ENCODE measurements at places on chromosomes 16 and 17.

DNA sequence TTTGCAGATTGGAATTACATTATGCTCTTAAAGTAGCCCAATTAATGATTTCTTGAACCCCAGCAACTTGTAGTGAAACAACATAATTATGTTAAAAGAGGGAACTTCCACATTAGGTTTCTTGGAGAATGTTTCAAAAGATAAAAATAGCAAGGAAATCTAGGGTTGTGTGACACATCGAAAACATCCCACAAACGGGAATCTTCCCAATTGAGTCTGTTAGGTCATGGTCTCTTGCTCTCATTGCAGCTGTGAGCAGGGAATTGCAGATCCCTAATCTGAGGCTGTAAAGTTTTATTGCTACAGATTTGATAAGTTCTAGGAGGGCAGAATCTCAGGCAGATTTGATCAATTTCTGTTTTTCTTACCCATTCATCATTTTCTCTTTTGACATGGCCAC lies 6.7 kb upstream of the LPO start:
- no peak for DNase-seq

DNA sequence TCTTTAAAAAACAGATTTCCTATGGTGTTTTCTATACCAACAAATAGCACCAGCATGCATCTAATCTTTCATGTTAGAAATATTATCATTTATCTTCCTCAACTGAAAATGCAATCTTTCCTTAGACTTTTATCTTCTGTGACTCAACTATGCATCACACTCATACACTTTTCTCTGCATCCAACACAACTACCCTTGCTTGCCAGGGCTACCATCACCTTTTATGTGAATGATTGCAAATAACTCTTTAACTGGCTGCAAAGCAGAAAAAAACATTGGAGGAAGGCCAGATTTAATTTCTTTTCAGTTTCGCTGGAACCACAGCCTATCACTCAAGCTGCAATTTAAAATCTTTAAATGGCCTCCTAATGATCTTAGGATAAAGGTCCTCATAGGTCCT lies 212.9 kb downstream of the CDH8 start:
- DNase-seq: no peak

DNA sequence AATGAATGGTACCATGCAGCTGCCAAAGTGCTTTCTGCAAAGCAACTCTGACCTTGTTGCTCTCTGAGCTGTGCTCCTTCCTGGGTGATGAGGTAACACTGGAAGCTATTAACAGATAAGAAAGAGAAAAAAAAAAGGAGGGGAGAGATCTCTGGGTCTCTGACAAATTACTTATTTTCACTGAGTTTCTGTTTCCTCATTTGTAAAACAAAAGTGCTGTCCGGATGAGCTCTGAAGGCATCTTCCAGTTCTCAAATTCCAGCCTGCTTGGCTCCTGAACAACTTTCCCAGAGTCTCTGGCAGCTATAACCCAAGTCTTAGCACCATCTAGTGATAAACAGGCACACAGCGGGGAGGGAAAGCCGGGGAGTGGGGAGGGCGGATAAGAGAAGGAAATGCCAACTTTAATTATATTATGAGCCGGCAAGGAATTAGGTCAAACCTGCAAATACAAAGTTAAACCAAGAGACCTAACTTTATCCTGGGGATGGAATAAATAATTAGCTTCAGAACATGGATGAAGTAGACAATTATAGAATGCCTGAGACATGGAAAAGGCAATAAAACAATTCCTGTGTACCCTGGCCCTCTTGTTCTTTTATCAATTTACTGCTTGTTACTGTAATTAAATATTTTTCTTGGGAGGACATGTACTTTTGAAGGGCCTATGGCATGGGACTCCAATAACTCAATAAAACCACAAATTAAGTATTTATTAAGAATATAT lies 61.3 kb upstream of the KIFC3 start:
- DNase-seq: no peak

DNA sequence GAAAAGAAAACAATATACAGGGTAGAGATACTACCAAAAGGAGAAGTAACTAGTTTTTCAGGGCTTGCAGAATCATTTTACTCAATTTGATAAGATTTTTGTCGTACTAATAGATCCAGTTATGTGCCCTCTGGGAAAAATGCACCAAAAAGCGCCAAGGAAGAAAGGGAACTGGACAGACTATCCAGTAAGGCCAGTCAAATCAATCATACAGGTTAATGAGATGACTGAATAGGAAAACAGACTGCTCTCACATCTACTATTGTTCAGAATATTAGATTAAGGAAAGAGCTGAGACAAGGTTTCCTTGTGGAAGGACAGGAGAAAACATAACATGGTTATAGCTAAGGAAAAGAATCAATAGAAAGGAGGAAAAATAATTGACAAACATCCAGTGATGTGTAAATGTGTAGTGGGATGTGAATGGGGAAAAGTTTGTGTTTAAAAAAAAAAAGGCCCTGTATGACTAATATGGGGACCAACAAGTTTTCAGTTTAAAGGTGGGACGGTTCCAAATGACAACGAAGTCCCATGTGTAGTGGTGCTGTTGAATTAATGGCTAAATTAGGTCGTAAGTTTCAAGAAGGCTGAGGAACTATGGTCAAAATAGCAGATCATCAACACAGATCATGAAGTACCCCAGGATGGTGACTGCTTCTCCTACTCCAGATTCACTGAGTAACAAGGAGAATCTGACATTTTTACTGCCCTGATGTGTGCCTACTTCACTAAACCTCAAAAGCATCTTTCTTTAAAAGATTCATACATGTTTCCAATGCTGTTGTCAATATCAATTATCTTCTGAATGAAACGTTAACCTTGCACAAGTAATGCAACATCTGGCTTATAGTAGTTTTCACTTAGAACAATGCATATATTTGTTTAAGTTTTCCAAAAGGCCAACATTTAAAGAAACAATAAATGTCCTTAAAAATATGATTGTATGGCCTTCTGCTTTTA lies 40.7 kb downstream of the BRIP1 start:
- no peak for DNase-seq

DNA sequence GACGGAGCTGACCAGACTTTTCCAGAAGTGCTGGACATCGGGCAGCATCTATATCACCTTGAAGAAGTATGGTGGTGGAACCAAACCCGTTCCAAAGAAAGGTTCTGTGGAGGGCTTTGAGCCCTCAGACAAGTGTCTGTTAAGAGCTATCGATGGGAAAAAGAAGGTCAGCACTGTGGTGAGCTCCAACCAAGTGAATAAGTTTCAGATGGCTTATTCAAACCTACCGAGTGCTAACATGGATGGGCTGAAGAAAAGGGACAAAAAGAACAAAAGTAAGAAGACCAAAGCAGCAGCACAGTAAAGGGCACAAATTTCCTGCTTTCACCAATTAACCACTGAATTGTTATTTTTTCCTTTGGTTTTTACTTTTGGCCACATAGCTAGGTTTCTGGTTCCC lies 6.9 kb downstream of the KAT7 start:
- DNase-seq: no peak

GRCh38 chr16:85490407-85491057 lies 122.6 kb upstream of the GSE1 start:
- DNase-seq: no peak

DNA sequence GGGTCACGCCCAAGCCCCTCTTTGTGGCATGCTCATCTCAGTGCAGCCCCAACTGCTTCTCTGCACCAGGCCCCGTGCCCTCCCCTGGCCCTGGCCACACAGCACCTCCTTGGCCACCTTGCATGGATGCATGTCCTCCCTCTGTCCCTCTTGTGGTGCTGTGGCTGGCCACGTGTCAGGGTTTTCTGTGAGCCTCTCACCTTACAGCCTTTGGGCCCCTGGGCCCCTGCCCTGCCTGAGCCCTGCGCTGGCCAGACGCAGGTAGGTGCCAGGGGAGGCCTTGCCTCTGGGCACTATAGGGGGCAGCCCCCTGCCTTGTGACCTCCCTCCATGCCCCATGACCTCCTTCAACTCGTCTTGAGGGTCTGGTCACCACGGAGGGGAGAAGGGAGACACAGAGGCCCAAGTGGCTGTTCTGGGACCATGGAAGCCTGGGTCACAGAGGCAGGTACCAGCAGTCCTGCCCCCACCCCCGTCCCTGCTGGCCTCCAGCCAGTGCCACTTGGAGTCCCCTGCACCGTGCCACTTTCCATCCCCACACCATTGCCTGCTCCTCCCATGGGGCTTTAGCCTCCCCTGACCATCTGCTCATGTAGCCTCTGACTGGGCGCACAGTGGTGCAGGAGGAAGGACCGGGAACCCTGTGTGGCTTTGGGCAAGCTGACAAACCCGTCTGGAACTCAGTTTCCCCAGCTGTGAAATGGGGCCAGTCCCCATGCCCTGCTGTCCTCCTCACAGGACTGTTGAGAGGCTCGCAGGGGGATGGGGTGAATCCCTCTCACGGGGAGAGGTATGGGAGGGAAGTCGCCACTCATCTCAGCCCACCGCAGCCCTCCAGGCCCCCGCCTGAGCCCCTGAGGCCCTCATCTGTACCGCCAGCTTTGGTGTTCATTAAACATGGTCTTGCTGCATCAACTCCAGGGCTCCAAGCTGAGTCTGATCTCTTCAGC lies 11.5 kb upstream of the ATP6V0C start:
- no peak for DNase-seq

DNA sequence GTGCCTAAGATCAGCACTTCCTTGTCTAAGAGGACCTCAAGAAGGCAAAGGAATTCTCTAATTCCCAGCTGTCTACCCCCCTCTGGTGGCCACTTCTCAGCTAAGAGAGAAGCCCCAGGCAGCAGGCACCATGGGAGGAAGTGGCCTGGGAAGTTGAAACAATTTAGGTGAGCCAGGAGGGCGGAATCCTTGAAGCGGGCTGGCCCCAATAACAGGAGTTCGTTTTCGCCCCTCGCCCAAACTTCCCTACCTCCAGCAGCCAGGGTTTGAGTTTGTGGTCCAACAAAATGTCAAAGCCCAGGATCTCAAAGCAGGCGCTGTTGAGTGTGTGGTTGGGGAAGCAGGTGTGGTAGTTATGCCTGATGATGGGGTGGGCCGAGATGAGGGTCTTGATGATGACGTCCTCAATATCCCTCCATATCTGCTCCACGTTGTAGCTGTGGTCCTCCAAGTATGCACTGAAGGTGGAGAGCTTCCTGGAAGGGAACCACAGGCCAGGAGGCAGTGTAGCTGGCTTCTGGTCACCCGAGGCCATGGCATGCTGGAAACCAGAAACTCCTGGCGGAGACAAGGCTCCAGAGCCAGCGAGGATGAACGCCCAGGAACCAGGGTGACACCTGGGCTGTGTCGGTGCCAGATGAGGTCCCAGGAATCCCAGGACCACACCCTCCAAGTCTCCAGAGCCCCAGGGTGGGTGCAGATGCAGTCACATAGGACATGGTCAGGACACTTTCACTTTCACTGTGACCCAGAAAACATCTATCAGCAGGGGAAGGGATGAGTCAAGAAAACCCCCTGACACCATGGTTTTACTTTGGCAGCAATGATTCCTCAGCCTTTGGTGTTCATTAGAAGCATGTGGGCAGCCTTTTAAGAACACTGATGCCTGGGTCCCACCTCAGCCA lies 25.6 kb downstream of the TTLL6 start:
- no peak for DNase-seq

GRCh38 chr17:15930426-15930825 lies 14.5 kb upstream of the ADORA2B start:
- DNase-seq: no peak

DNA sequence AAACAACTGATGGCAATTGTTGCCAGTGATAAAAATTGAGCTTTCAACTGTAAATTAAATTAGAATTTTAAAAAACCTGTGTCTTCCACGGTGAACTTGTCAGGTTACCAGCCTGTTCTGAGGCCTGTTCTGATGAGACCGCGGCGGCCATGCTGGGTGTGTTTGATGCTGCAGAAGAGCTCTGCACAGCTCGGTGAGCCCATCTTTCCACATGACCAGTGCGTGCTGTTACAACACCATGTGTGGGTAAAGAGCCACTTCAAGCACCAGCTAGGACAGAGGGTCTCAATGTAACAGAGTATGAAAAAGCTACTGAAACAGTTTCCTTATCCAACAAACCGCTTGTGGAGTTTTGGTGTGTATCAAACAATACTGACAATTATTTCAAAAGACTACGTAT lies 48.5 kb downstream of the RPTOR start:
- DNase-seq: no peak

DNA sequence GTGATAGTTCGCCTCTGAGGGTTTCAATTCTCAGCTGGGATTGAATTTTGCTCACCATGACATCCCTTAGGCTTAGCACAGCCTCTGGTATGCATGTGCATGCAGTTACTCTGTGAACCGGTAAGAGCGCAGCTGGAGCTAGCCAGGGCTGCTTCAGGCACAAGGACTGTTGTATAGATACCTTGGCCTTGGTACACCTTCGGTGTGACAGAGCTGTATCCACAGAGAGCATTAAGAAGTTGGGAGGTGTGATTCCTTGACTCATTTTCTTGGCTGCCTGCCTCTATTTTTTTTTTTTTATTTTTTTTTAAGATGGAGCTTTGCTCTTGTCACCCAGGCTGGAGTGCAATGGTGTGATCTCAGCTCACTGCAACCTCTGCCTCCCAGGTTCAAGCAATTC lies 2.2 kb upstream of the NUTF2 start:
- DNase-seq: no peak

DNA sequence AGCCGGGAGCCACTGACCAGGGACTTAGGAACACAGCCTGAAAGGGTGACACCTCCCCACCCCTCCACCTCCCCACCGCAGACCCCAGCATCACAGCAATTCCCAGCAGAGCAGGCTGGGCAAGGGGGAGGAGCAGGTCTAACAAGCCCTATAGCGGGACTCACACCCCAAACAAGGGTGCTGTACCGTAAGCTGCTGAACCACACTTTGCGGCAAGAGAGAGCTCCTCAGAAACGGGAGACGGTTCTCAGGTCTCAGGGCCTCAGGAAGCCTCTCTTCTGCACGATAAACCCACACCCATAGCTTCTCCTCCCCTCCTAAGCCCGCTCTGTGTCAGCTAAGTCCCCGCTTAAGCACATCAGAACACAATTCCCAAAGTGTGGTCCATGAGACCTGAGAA lies 11.7 kb upstream of the COTL1 start:
- no peak for DNase-seq

- DNase-seq: no peak
These were observed 12.1 kb upstream of the CBX8 start for GRCh38 chr17:79808763-79809529.

DNA sequence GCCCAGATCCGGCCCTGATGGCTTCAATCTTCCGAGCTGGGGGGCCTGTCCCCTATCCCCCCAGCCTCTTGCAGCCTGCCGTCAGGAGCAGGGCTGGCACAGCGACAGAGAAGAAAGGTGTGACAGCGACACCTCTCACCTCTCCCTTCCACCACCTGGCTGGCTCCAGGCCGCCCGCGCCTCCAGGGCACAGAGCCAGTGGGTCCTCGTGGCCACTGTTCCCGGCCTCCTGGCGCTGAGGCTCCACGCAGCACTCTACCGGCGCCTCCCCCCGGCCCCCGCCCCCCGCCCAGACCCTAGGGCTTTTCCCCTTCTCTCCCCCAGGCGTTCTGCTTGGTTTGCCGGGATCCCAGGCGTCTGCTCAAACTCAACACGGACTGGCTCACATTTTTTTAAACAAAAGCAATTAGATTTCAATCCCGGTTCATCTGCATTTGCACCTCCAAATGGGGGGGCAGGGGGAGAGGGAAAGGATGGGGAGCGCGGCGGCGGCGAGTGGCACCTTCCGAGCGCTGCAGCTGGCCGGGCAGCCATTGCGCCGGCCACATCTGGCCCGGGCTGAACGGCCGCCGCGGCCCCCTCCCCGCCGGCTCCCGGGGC lies 12.8 kb upstream of the CBX8 start:
- DNase-seq: no peak

Measured in stimulated activated CD8-positive, alpha-beta memory T cell treated with anti-CD3 and anti-CD28 coated beads, Interleukin-2, amount 100 ng/mL, for 1 hour (primary cell).